ENCODE measurements at places on chromosomes 4 and X. TPM values are rescaled to one million over a fixed set of nuclear protein-coding genes. Genes with fewer than 3 reads are reported as not detected.

DNA sequence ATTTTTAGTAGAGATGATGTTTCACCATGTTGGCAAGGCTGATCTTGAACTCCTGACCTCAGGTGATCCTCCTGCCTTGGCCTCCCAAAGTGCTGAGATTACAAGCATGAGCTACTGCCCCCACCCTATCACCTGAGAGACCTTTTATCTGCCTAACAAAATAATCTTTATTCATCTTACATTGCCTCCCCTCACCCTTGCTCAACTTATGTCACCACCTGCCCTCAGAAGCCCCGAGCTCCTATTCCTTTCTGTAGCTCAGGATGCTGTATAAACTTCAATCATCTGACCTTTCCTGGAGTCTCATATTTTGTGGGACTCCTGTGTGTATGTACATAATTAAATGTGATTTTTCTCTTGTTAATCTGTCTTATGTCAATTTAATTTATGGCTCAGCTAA, 29.7 kb upstream of the ENPP6 start:
- no peaks in the 10 kb centered on the region for H3K4me1 ChIP-seq
- H3K36me3 ChIP-seq, result no peaks in the 10 kb centered on the region
- no peaks in the 10 kb centered on the region for H3K27me3 ChIP-seq
- H3K27ac ChIP-seq, result no peak overlapping the region

- no peak for DNase-seq
- H3K27me3 ChIP-seq, result no peaks in the 10 kb centered on the region
- H3K4me1 ChIP-seq, result peaks cover 76% of the 10 kb centered on the region
- no peak overlapping the region for H3K4me3 ChIP-seq
These were observed 63.0 kb downstream of the ARHGAP10 start for GRCh38 chr4:147794787-147795413.

DNA sequence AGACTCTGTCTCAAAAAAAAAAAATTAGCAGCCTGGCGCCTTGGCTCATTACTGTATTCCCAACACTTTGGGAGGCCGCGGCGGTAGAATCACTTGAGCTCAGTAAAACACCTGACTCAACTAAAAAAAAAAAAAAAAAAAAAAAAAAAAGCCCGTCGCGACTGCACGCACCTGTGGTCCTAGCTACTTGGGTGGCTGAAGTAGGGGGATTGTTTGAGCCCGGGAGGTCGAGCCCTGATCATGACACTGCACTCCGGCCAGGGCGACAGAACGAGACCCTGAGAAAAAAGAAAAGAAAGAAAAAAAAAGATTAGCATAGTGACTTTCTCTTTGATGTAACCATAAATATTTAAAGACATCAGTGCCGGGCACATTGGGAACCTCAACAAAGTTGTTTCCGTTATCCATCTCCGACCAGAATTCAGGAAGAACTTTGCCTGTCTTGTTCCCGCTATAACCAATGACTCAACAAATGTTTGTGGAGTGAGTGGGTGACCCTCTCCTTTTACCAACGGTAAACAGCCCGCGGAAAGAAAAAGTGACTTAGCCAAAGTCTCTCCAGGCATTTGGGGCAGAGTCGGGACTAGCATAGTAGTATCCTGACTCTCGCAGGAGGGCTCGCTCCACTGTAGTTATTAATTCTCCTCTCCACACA, 553 bp upstream of the MED28 start:
- peaks cover 5% of the 10 kb centered on the region for H3K36me3 ChIP-seq
- no peaks in the 10 kb centered on the region for H3K27me3 ChIP-seq
- no peak for DNase-seq
- peaks cover 29% of the 10 kb centered on the region for H3K4me1 ChIP-seq
- peak overlapping the region; percentile 95 for H3K4me3 ChIP-seq
- peak overlapping the region; percentile 98 for H3K27ac ChIP-seq

DNA sequence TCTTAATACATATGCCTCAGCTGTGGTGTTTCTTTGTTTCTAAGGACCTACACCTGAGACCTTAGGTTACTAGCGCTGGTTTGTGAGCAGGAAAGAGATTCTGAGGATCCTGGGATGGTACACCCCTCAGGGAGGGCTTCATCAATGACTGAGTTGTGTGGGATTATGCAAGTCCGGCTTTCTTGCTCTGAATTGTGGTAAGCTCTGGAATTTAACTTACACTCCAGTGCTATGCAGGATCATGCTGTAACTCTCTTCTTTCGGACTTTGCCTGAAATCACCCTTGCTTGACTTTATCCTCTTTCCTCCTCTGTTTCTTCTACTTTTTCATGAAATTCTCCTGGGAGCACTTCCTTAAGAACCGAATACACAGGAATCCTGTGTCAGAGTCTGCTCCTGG, 431.5 kb upstream of the BOD1L1 start:
- H3K27ac ChIP-seq, result no peak overlapping the region
- H3K27me3 ChIP-seq, result peaks cover 2% of the 10 kb centered on the region
- DNase-seq, result no peak

GRCh38 chr4:187042251-187042650, 318.6 kb upstream of the FAT1 start:
- H3K27me3 ChIP-seq, result no peaks in the 10 kb centered on the region
- H3K27ac ChIP-seq, result no peak overlapping the region
- H3K4me3 ChIP-seq, result no peak overlapping the region

DNA sequence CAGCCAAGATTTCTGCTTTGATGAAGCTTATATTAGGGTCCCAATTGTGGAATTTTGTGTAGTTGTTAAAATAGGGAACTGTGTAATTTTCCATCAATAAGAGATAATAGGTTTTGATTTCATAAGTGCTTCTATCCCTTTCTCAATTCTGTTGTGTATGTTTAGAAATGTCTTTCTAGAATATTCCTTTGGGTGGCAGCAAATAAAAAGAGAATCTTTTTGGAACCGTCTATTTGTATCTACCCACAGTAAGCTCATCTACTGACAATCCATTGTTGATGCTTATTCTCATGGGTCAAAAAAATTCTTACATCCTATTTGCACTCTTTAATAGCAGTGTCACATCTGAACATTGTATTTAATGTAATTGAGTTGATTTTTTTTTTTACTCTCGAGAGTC, 61.7 kb downstream of the TMA16 start:
- no peaks in the 10 kb centered on the region for H3K4me1 ChIP-seq
- H3K36me3 ChIP-seq, result no peaks in the 10 kb centered on the region
- peaks cover 39% of the 10 kb centered on the region for H3K27me3 ChIP-seq
- H3K4me3 ChIP-seq, result no peak overlapping the region
- DNase-seq, result no peak

- no peaks in the 10 kb centered on the region for H3K27me3 ChIP-seq
- no peak for DNase-seq
- no peak overlapping the region for H3K4me3 ChIP-seq
- H3K27ac ChIP-seq, result no peak overlapping the region
These were observed 1.8 kb upstream of the DOCK11 start for GRCh38 chrX:118493653-118494297.

GRCh38 chr4:25330335-25330734, 17.8 kb downstream of the ZCCHC4 start:
- peaks cover 2% of the 10 kb centered on the region for H3K36me3 ChIP-seq
- no peaks in the 10 kb centered on the region for H3K27me3 ChIP-seq
- no peak overlapping the region for H3K27ac ChIP-seq

DNA sequence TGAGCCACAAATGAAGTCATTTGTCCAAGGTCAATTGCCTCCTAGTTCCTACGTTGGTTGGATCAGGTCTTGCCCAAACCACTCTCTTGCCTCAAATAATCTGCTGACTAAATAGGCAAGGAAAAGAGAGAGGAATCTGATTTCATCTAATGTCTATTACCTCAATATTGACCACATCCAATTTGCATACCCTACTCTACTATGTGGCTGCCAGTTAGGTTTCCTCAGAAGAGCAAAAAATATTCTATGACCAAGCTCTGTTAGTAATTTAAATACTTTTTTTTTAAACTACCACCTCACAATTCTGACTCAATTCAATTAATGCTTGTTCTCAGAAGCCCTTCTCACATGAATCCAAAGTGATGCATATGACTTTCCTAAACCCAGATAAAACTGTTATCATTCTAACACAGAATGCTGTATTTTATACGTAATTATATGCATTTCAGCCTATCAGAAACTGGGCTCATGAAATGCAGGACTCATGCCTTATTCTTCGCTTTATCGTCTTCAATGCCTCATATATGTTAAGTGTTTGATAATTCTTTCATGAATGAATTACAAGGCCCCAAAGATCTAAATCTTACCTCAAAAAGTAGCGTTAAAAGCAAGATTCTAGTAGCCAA, 98.6 kb downstream of the HUWE1 start:
- no peak for DNase-seq
- peaks cover 26% of the 10 kb centered on the region for H3K36me3 ChIP-seq
- H3K27ac ChIP-seq, result no peak overlapping the region
- no peaks in the 10 kb centered on the region for H3K27me3 ChIP-seq

DNA sequence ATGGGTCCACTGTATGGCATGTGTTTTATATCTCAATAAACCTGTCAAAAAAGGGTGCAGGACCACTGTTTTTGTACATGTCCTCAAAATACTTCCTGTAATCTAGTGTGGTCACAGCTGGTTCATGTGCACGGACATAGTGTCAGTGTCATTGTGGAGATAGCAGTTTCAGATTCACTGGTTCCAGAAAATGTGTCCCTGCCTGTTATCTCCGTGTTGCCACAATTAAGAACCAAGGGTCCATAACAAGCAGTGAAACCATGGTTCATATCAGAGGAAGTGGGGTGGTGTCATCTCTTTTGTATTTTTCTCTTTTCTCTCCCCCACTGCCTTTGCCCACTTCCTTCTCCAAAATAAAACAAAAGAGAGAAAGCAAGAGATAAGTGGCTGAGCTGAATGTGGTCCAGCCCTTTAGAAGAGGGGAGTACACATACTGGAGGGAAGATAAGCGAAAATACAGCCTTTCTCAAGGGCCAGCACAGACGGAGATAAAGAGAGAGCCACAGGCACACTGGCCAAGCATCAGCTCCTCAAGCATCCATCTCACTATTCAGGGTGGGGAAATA, 51.2 kb downstream of the TBL1X start:
- no peak overlapping the region for H3K27ac ChIP-seq
- H3K36me3 ChIP-seq, result no peaks in the 10 kb centered on the region
- H3K4me1 ChIP-seq, result peaks cover 12% of the 10 kb centered on the region
- H3K4me3 ChIP-seq, result no peak overlapping the region
- no peak for DNase-seq

DNA sequence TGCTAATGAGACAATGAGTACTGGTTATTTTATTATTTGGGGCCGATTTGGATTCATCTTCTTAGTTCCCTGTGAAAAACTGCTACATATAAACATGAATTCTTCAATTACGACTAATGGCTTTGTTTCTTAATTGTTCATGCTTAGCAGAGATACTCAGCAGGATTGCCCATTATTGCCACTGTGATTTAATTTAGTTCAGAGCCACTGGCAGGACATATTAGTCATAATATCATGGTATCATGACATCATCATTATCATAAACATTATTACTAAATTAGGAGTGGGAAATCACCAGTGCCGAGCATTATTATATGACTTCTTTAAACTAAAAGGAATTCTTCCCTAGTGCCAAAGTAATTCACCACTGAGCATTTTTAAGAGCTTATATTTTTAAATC, 201.4 kb downstream of the SPOCK3 start:
- no peak overlapping the region for H3K27ac ChIP-seq
- H3K36me3 ChIP-seq, result no peaks in the 10 kb centered on the region
- no peak overlapping the region for H3K4me3 ChIP-seq
- H3K27me3 ChIP-seq, result peaks cover 10% of the 10 kb centered on the region
- DNase-seq, result no peak

DNA sequence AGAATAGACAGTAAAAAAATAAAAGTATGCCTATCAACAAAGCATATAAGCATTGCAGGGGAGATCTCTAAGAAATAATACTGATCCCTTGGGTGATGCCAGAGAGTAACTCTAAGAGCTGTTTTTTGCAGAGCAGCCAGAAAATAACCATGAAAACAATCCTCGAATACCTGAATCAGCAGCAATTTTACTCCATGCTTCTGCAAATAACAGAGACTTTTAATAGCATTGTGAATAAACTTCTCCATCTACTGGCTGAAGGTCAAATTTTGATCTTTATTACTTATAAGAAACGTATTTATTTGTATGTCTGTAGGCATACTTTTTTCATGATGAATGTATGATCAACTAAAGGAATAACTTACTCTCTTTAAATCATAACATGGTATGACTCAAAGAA, 334.5 kb downstream of the GALNTL6 start:
- H3K27me3 ChIP-seq, result no peaks in the 10 kb centered on the region
- DNase-seq, result no peak
- peaks cover 14% of the 10 kb centered on the region for H3K4me1 ChIP-seq

DNA sequence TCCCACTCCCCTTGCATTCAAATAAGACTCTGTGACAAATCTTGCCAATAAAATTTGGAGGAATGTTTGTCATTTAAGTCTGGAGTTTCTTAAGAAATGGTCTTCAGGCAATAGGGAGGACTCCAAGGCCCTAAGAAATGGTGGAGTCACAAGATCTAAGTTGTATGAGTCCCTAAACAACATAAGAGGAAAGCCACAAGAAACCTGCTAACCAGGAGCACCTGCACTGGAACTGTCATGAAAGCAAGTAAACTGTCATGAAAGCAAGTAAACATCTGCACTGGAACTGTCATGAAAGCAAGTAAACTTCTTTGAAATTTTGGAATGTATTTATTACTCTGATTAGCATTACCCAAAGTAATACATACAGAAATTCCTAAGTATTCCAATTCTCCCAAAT, 3.5 kb downstream of the CNOT6L start:
- H3K27ac ChIP-seq, result no peak overlapping the region
- H3K4me1 ChIP-seq, result peaks cover 27% of the 10 kb centered on the region
- no peak overlapping the region for H3K4me3 ChIP-seq
- peaks cover 2% of the 10 kb centered on the region for H3K36me3 ChIP-seq

DNA sequence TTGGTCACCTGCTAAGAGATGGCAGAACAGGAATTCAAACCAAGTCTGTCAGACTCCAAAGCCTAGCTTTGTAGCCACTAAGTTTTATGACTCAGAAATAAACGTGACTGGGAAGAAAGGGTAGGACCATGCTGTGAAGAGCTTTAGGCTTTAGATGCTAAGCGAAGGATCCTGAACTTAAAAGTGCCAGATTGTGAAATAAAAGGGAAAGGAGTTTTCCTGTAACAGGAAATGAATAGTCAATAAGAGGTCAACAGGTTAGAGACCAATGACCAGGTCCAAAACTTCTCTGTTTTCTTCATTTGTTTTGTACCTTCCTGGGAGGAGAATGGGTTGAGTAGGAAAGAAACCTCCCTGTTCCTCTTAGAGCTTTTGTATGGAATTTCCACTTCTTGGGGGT, 98.8 kb upstream of the EOLA2 start:
- H3K4me1 ChIP-seq, result peaks cover 47% of the 10 kb centered on the region
- no peak for DNase-seq
- no peaks in the 10 kb centered on the region for H3K36me3 ChIP-seq
- no peak overlapping the region for H3K27ac ChIP-seq
- H3K4me3 ChIP-seq, result no peak overlapping the region
- no peaks in the 10 kb centered on the region for H3K27me3 ChIP-seq

DNA sequence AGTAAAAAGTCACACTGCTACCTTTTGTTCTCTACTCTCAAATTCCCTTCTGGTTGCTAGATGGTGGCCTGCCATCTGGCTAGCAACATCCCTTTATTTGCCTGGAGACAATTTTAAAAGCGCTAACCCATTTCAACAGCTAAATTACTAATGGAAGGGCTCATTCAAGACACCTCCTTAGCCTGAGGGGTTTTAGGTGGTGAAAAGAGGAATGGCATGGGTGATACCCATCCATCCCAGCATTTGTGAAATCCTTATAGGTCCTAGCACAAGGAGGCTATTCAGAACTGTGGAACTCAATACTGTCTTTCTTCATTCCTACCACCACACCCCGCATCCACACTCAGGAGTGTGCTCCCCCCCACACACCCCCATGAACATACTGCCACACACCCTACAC, 33.5 kb downstream of the ARHGEF9 start:
- no peak for DNase-seq
- no peaks in the 10 kb centered on the region for H3K36me3 ChIP-seq
- H3K4me3 ChIP-seq, result peak overlapping the region; percentile 91
- no peaks in the 10 kb centered on the region for H3K27me3 ChIP-seq
- peaks cover 70% of the 10 kb centered on the region for H3K4me1 ChIP-seq

The CHRNA9 gene
- not detected for total RNA-seq

The FBXL5 gene
- total RNA-seq, result 110 TPM

The ATOH1 gene
- total RNA-seq, result not detected

The GNRHR gene
- total RNA-seq, result not detected

The TCEAL7 gene
- 16.5 TPM for total RNA-seq

All from chondrocyte (in vitro differentiated cells).